Frontal cortex (tissue), 4 donors: ENCODE measurements at places on chromosomes 2 and 18. TPM values are rescaled to one million over a fixed set of nuclear protein-coding genes. Genes with fewer than 3 reads are reported as not detected.
A peak's percentile ranks its signal among the peaks of the same experiment; 100 is the strongest.

The MATN3 gene
- 1.6 TPM for total RNA-seq

DNA sequence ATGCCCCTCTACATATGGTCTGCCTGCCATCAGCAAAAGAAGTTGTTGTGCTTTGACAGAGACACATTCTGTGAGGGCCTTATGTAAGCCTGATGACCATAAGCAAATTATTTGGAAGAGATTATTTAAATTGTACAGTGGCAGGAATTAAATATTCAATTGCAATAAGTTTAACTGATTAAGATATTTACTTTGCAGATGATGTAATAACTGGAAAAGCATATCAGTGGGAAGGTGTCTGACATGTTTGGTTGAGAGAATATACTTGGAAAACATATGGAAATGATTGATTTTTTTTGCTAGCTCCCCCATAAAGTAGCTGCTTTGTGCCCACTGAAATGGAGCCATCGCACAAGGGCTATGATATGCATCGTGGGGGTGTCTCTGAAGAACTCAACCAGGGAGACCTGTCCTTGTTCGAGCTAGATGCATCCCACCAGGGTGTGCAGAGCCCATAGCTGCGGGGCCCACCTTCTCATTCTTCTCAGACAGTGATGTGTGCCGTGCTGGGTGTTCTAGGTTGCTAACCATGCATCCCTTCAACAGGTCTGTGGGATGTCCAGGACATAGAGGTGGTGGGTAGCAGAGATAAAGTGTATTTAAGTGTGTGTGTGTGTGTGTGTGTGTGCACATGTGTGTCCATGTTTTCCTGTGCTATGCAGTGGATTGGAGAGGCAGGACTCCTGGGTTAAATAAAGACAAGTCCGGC, 90.4 kb upstream of the PARD3B start:
- DNase-seq, result no peak

- no peak for DNase-seq
Observed at GRCh38 chr18:27497246-27497645, 312.1 kb upstream of the CHST9 start.

The CXCR2 gene
- under 0.01 TPM for total RNA-seq

- no peak for DNase-seq
Observed at GRCh38 chr2:8737571-8738175, 55.8 kb downstream of the ID2 start.

DNA sequence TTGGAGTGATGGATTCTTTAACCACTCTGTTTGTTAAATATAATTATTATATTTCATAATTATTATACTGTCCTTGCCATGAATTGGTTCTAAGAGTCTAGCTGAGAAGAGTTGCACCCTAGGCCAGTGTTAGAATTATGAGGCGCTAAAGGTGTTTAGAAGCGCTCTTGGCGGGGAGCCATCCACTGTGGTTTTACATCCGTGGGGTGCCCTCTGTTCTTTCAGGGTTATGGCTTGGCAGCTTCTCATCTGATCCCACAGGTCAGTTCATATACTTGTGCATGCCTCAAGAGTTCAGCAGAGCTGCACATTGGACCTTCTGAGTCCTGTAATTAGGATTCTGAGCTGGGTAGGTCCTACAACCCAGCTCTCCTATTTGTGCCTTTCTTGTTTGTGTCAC, 9.1 kb downstream of the ASAP2 start:
- no peak for DNase-seq

DNA sequence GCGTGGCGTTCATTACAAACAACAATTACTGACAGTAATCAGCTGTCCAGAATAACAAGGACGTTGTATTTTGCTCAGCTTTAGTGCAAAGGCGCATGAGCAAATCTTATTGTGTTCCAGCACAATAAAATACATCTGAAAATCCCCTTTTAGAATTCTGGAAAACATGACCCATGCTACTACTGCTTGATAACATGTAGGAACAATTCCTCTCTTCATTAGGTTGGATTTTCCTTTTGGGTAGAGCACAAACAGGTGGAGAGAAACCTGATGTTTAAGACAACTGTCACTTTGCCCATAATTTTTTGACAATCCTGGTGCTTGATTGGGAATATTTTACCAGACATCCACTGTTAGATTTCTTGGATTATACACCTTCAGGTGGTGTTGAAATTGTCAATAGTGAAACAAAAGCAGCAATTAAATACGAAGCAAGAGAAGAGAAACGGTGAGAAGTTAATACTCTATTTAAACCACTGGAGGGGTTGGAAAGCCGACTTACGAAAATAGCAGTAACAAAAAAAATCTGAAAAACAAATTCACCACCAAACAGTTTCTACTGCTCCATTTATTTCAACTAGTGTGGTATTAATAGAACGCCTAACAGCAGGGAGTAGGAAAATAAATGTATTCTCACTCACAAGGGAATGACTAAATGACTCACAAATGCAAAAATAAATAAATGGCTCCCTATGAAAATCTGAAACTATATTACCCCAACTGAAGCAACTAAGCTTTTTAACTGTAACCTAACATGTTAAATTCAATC, 102.7 kb downstream of the CPO start:
- DNase-seq, result peak; percentile 14
